Activated CD4-positive, alpha-beta T cell treated with anti-CD3 and anti-CD28 coated beads, Interleukin-2, amount 50 U/mL, for 1 hour (primary cell): ENCODE measurements at places on chromosomes 1 and 21.

- DNase-seq = no peak
Measured at GRCh38 chr1:56570924-56571372, 8.4 kb downstream of the PLPP3 start.

- no peak for DNase-seq
Measured at GRCh38 chr1:87508247-87508787, 179.6 kb downstream of the LMO4 start.

GRCh38 chr1:151581451-151581850 is 30.4 kb upstream of the SNX27 start:
- DNase-seq = no peak

GRCh38 chr1:189211742-189212141 is 1265.9 kb downstream of the BRINP3 start:
- DNase-seq = no peak

GRCh38 chr1:44296086-44296485 is 59.0 kb downstream of the ERI3 start:
- no peak for DNase-seq

DNA sequence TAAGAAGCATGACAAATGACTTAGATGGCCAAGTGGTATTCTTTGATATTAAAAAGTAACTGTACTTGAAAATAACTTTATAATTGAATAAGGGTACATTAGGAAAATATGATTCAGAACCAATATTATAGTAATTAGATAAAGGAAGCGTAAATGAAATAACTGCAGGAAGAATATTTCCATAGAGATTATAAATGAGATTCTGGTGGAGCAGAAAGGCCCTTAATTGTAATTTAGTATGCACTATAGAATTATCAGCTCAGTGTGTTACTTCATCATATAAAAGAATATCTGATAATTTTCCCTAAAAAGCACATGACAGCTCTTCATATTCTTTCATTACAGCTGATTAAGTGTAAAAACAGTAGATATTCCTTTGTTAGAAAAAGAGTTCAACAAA is 171.7 kb downstream of the PIGK start:
- no peak for DNase-seq

DNA sequence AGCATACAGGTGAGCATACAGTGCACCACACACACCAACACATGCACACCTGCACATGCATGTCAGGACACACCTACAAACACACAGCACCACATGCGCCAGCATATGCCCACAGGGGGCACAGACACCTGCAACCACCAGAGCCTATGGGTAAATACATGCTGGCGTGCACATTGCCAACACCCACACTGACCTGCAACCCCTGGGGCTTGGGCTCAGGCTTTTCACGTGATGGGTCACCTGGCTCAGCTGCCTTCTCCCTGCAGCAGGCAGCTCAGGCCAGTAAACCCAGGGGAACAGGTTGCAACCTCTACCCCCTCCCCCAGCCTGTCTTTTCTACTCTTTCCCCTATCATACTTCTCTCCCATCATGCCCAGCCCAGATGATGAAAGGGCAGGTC is 8.1 kb downstream of the CD247 start:
- DNase-seq = no peak

DNA sequence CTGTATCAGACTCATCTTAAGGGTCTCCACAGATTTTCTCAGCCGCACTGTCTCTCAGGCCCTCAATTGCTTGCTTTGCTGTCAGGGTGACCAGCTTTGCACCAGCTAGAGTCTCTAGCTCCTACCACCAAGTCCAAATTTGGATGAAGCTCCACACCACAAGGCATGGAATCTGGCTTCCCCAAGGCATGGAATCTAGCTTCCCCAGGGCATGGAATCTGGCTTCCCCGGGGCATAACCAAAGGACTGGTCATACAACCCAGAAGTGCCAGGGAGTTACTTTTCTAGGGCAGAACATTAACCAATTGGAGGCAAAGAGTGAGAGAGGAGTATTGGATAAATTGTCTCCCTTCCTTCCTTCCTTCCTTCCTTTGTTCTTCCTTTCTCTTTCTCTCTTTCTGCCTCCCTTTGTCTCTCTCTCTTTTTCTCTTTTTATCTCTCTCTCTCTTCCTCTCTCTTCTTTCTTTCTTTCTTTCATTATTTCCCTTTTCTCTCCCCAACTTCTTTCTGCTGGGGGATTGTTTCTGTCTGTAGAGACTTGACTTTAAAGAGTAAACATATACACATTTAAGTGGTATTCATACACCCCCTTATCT is 76.9 kb upstream of the HAO2 start:
- no peak for DNase-seq

DNA sequence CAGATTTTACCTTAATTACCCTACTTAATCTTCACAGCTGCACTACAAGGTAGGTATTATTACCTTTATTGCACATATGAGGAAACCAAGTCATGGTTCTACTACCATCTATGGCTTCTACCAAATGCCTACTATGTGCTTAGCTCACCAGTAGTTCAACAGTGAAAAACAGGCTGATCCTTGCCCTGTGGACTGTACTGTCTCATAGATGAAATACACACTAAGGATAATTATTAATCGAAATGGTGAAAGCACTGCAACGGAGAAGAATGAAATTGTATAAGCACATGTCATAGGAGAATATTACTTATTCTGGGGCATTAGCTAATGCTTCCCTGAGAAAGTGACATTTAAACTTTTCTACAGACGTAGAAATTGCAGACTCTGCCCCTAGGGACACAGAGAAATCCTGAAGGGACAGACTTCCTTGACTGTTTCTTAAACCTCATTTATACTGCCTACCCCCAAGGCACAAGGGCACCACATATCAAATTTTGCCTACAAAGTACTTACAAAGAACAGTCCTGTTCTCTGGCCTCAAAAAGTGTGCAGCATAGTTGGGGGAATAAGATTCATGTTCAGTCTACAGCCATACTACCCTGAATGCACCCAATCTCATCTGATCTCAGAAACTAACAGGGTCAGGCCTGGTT is 148.4 kb upstream of the ZC3H11B start:
- DNase-seq = no peak
